Stimulated activated CD8-positive, alpha-beta memory T cell treated with anti-CD3 and anti-CD28 coated beads, Interleukin-4, amount 100 ng/mL, for 1 hour (primary cell): ENCODE measurements at places on chromosomes 7 and 10.
A peak's percentile ranks its signal among the peaks of the same experiment; 100 is the strongest.

DNA sequence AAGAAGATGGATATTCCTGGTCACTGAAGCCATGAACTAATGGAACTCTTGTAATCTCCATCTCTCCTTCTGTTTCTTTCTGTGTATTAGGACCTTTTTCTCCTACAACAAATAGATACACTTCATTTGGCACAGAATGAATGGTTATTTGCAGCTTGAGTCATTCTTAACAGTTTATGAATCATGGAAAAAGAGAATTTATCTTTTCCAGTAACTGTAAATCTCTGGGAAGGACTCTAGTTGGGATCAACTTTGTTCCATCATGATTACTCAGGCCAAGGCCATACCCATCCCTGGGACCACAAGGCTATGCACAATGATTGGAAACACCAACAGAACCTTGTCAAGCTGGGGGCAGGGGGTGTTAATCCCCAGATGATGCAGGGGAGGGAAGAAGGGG lies 36.1 kb upstream of the MDFIC start:
- DNase-seq, result no peak

DNA sequence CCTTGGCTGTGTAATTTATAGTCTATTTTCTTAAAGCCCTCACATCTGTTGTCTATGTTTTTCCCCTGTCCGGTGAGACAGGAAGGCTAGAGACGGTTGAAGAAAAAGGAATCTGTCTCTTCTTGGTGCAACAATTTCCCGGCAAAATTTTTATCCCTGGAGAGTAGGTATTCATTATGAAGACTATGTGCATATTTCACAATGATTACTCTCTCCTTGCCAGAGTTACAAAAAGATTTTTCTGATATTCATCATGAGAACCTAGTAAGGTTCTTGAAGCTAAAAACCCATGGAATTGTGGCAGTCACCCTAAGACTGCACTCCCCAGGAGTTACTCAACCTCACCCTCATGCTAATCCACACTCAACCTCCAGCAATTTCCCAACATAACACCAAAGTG lies 55.0 kb upstream of the GHITM start:
- DNase-seq, result no peak

DNA sequence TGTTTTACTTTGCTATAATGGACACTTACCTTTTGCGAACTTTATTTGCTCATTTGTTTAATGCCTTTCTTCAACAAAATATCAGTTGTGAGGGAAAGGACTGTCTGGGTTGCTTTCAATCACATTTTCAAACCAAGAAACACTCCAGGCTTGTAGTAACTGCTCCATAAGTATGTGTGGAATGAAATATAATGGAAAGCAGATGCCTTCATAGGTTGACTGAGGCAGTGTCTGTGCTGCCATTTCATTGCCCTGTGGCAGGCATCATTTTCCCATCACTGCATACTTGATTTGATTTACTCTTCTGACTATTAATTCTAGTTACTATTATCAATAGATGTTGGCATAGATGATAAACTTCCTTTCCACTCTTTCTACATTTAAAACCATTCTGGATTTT lies 762.3 kb downstream of the CNTNAP2 start:
- no peak for DNase-seq

DNA sequence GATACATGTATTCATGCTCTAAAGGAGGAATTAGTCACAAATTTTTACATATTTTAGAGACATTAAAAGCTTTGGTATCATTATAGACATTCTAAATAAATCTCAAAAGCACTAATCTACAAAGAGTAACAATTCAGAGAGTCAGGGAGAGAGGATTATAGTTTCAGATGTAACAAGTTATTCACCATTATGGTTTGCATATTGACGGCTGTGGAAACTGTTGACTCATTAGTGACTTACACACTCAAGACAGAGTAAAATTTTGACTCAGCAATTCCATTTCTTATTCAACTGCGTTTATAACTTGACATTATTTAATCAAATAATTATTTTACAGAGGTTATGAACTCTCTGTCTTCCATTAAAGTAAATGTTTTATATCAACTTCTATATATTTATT lies 95.4 kb upstream of the SEMA3C start:
- DNase-seq, result no peak

- DNase-seq, result peak; percentile 9
These were observed 2.4 kb downstream of the ZMIZ2 start for GRCh38 chr7:44750921-44751571.

DNA sequence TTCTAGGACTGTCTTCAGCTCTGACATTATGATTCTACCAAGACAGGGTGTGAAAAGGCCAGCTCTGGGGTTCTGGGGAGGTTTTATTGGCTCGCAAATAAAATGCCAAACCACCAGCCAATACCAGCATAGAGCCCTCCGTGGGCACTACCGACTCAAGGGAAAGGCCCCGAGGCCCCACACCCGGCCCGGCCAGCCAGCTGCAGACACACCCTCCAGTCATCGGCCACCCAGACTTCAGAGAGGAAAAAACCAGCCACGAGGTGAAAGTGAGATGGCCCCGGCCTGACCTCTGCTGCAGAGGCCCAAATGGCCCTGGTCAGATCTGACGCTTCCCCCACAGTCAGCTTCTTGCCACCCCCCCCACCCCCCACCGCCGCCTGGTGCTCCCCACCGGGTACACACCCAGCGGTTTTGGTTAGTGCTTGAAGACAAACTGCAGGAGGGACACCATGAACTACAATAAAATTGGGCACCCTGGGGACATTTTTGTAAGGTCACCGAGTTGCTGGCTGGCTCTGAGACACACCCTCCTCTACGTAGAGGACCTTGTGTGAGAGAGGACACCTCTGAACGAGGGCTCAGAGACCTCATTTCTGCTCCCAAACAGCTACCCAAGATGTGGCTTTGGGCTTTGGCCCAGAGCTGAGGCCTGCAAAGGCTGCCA lies 79.9 kb downstream of the PRKAG2 start:
- DNase-seq, result no peak

GRCh38 chr10:121574519-121575166 lies 23.6 kb downstream of the FGFR2 start:
- DNase-seq, result no peak

DNA sequence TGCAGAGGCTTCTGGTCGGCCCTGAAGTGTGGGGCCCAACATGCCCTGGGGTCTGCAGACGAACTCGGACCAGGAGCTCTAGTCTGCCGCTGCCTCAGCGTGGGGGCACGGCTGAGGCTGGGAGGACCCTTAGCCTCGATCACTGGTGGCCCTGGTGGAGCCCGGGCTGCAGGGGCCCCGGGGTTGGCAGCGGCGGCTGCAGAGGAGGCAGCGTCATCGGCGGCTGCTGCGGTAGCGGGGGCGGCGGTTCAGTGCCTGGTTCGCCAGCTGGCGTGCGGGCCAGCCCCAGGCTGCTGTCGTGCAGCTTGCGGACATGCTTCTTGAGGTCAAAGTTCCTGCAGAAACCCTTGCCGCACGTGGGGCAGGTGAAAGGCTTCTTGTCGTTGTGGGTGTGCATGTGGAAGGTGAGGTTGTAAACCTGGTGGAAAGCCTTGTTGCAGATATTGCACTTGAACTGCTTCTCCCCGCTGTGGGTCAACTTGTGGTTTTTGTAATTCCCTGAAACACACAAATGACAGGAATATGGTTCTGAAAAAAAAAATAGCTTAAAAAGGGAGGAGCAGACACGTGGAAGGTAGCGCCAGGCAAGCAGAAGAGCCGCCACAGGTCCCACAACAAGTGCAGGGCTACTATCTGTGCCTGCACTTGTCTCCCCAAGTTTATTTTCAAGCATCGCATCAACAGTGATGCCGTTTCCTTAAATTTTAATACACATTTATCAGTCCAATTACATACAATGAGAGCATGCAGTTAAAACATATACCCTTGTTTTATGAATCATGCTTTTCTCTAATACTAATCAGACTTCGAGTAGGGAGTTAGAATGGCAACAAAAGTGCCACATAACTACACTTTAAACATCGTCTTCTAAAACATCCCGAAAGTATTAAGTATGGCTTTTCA lies 2.4 kb downstream of the FEZF1 start:
- no peak for DNase-seq

DNA sequence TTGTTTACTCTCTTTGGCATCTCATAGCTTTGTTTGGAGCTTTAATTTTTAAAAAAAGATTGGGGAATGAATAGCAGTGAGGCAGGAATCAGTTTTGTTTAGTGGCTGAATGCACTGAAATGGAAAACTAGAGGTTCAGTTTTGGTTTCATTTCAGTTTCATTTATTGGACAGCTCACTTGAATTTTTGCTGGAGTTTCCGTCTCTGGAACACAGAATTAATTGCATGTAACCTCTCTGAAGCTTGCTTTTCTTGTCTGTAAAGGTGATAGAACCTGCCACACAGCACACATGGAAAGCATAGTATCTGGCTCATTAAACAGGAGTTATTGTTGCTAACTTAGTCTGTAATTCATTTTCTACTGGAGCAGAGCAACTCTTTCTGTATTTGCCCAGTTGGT lies 7.1 kb downstream of the GRM8 start:
- no peak for DNase-seq

- DNase-seq, result no peak
These were observed 303.5 kb downstream of the BBS9 start for GRCh38 chr7:33432821-33433220.

- no peak for DNase-seq
These were observed 57.2 kb downstream of the MAD1L1 start for GRCh38 chr7:2175514-2175913.

DNA sequence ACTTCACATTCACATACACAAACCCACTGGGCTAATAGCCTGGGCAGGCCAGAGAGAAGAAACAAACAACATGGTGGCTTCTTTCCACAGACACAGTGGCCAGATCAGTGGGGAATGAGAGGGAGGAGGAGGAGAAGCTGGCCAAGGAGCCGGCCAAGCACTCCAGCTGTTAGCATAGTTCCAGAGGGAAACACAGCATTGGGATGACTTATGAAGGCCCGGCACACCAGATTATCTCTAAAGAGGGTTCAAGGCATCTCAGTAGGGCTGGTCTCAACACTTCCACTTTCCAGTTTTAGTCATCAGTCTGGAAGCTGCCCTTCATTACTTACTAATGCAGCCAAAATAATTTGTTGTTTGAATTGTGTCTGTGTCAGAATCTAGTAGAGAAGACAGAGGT lies 42.1 kb upstream of the GPR26 start:
- no peak for DNase-seq

DNA sequence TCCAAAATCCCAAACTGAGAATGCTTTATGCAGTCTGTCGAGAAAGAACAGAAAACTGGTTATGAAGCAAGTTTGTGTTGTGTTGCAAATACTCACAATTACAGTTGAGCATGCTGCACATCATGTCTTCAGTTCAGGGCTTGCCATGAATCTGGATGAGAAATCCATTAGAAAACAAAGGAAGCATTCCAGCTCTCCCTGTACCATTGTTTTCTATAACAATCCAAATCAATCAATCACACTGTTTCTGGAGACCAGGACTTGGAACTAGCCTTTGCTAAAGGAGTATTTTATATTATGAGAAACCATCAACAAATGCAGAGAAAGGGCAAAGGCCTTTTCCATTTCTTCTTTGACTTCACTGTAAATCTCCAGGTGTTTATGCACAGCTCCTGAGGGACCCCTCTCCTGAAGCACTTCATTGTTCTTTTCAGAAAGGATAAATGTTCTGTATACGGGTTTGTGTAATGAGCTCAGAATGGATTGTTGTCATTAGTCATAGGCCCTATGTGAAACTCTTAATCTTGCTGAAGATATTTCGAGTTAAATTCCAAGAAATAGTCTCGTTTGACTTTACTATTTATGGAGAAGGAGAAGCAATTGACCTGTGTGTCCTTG lies 364.7 kb upstream of the POM121L12 start:
- DNase-seq, result no peak

DNA sequence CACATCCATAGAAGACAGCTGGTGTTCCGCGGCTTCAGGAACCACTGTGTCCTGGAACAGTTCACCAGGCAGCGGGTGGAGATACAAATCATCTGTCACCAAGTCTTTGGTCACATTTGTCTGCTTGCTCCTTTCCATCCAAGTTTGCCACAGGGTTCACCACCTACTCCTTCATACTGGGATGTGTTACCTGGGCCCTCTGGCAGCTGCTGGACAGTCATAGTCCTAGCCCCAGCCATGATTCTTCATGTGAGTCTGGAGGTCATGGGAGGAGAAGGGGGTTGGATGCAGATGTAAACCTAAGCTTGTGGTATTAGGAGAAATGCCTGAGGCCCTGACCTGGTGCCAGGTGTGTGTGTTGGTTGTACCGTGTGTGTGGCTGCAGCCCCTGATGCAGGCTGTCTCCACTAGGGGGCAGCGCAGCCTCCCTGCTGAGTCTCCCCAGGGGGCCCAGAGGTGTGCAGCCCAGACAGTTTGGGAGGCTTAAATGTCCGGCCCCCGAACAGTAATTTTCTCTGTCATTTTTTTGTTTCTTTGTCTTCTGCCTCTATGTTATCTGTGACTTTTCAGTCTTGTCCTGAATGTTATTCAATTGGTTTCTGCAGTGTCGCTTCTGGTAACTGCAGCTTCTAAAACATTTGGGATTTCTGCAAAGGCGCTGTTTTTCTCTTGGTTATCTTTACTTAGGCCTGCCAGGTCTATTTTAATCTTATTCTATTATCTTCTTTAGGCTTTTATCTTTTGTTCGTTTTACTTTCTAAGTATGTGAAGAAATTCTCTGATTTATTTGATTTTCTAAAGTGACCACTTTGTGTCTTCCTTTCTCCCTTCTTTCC lies 14.8 kb downstream of the NPS start:
- DNase-seq, result no peak

DNA sequence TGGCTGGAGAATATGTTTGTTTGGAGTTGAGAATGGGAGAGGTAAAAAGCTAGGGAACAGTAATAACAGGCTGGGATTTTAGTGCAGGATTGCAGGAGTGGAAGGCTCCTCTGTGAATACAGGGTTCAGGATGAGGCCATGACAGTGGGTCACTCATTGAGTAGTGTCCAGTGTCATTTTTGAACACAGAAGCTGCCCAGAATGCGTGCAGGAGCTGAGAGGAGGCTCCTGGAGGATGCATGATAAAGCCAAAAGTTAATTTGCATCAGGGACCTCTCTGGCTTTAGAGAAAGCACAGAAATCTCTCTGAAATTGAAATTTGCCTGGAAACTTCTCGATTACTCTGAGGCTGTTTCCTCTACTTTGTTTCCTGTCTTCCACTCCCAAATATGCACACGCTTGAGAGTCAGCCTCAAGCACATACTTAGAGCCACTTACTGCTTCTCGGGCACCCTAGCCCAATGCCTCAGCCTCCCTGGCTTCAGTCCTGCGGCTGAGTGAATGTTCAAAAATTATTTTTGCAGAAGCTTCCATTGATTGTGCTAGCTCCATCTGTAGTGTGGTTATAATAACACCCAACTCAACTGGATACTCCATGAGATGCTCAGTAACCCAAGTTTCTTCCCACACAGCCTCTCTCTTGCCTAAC lies 1.8 kb upstream of the GALNT17 start:
- no peak for DNase-seq
